ENCODE measurements at places on chromosomes 4 and X. TPM values are rescaled to one million over a fixed set of nuclear protein-coding genes. Genes with fewer than 3 reads are reported as not detected.

TASL gene
- 1.9 TPM for polyA plus RNA-seq

TMEM255A gene
- not detected for polyA plus RNA-seq

GRCh38 chr4:83589279-83589678 is 53.4 kb downstream of the GPAT3 start:
- H3K36me3 ChIP-seq: no peaks in the 10 kb centered on the region
- H3K4me3 ChIP-seq: no peak overlapping the region
- no peaks in the 10 kb centered on the region for H3K4me1 ChIP-seq
- no peak for DNase-seq
- H3K27ac ChIP-seq: no peak overlapping the region
- H3K27me3 ChIP-seq: no peaks in the 10 kb centered on the region

IL1RAPL1 gene
- polyA plus RNA-seq: not detected

GRCh38 chrX:26922278-26922677 is 540.9 kb downstream of the PPP4R3C start:
- peaks cover 2% of the 10 kb centered on the region for H3K27me3 ChIP-seq
- no peaks in the 10 kb centered on the region for H3K36me3 ChIP-seq
- no peaks in the 10 kb centered on the region for H3K4me1 ChIP-seq
- H3K27ac ChIP-seq: no peak overlapping the region

GRIA3 gene
- polyA plus RNA-seq: not detected

DNA sequence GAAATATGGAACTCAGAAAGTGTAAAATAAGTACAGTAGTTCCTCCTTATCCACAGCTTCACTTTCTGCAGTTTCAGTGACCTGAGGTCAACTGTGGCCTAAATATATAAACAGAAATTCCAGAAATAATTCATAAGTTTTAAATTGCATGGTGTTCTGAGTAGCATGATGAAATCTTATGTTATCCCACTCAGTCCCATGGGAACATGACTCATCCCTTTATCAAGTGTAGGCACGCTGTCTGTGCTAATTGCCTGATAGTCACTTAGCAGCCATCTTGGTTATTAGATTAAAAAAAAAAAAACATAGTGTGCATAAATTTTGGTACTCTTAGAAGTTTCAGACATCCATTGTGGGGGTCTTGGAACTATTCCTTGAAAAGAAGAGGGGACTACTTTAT is 983.4 kb upstream of the ADGRL3 start:
- no peak for DNase-seq
- no peaks in the 10 kb centered on the region for H3K27me3 ChIP-seq
- H3K27ac ChIP-seq: no peak overlapping the region

- no peak for DNase-seq
- H3K27ac ChIP-seq: no peak overlapping the region
- H3K4me3 ChIP-seq: no peak overlapping the region
- no peaks in the 10 kb centered on the region for H3K4me1 ChIP-seq
Measured at GRCh38 chr4:41304221-41304620, 47.5 kb downstream of the UCHL1 start.

SYTL5 gene
- not detected for polyA plus RNA-seq

GRCh38 chr4:879729-880077 is 52.4 kb downstream of the GAK start:
- H3K4me3 ChIP-seq: peak overlapping the region; percentile 38
- peaks cover 23% of the 10 kb centered on the region for H3K4me1 ChIP-seq
- peak overlapping the region; percentile 91 for H3K27ac ChIP-seq
- H3K36me3 ChIP-seq: peaks cover 38% of the 10 kb centered on the region
- DNase-seq: peak; percentile 21
- H3K27me3 ChIP-seq: peaks cover 3% of the 10 kb centered on the region

MAGEA12 gene
- polyA plus RNA-seq: not detected

PAGE1 gene
- polyA plus RNA-seq: not detected

GRCh38 chrX:130120746-130121504 is 10.6 kb upstream of the ELF4 start:
- peak overlapping the region; percentile 73 for H3K4me3 ChIP-seq
- peak; percentile 74 for DNase-seq
- no peak overlapping the region for H3K27ac ChIP-seq
- peaks cover 8% of the 10 kb centered on the region for H3K4me1 ChIP-seq
- H3K36me3 ChIP-seq: peaks cover 4% of the 10 kb centered on the region

Data from immature natural killer cell (primary cell).